NCI-H187 treated with DMSO at 0.1 percent for 48 hours (cell line): ENCODE measurements at places on chromosomes 16 and 17.
A peak's percentile ranks its signal among the peaks of the same experiment; 100 is the strongest.

DNA sequence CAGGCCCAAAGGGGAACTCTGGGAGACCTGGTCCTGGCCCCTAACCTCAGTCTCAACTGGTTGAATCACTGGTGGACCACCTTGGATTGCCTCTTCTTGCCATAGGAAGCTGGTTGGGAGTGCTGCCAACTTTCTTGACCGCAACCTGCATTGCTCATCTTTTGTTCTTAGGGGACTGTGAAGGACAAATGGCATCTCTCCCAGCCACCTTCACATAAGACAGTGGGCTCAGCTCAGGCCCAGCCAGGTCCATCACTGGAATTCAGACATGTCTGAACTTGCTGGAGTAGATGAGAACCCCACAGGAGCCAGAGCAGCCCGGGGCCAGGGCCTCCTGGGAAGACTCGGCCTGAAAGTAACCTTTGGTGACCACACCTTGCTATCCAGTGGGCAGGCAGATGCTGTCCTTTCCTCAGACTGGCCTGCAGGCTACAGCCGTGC lies 18.8 kb downstream of the ADORA2B start:
- no peak for DNase-seq

- peak; percentile 19 for DNase-seq
Observed at GRCh38 chr16:361872-362701, 8.3 kb downstream of the MRPL28 start.

DNA sequence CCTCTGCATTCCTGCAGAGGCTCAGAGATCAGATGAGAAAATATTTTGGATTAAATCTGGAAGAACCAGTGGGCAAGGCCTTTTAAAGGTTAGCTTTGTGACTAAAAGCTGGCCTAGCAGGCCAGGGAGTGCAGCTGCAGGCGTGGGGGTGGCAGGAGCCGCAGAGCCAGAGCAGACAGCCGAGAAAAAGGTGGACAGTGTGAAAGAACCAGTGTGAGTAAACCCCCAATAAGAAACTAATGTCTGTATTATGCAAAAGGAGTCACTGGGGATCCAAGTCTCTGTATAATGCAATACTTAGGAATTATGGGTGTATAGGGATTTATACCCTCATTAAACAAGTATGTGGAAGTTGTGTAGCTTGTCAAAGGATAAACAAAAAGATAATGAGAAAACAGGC lies 21.4 kb upstream of the SPACA3 start:
- DNase-seq: no peak

- no peak for DNase-seq
Observed at GRCh38 chr16:72824027-72824426, 223.9 kb downstream of the ZFHX3 start.

DNA sequence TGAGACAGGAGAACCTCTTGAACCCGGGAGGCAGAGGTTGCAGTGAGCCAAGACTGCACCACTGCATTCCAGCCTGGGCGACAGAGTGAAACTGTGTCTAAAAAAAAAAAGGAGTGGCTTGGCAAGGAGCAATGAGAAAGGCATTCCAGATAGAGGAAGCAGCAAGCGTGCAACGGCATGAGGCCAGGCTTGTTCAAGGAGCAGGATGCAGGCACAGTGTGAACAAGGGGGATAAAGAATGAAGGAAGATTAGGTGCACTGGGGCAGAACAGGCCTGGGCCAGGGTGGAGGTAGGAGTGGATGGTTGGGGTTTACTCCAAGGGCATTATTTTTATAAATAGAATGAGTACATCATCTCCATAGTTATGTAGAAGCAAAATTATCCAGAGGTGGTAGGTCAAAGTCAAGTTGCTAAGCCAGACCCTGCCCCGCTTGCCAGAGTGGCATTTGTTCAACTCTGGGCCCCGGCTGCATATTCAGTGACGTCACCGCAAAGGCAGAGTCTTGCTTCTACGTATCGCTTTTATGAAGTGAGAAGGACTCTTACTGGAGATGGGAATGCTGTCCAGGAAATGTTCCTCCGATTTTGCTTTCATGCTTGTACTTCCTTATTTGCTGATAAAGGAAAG lies 100.2 kb downstream of the KATNIP start:
- DNase-seq: no peak

GRCh38 chr16:11994143-11995119 lies 17.9 kb downstream of the SNX29 start:
- DNase-seq: no peak

DNA sequence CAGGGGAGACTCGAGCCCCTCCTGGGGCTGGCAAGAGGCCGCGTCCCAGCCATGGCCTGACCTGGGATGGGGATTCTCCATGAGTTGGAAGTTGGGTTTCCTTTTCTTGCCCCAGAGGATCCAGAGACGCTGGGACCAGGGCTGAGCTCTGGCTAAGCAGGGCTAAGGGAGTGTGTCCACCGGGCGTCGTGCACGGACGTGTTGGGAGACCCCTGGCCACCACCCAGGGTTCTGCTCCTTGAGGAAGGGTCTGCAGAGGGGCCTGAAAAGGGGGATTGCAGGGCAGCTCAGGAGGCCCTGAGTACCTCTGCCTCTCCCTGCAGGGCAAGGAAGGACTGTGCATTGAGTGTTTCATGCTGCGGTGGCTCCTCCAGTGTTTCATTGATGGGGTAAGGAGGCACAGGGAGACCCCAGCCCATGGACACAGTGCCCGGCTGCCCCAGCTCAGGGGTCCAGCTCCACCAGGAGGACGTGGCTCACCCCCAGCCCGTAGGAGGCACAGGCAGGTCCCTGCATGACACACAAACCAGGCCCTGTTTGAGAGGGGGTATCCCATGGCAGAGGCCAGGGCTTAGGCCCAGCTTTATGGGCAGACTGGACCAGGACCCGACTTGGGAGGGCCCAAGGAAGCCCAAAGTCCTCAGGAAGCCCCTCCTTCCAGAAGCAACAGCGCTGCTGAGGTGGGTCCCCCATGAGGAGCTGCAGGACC lies 47.5 kb downstream of the USP22 start:
- no peak for DNase-seq

DNA sequence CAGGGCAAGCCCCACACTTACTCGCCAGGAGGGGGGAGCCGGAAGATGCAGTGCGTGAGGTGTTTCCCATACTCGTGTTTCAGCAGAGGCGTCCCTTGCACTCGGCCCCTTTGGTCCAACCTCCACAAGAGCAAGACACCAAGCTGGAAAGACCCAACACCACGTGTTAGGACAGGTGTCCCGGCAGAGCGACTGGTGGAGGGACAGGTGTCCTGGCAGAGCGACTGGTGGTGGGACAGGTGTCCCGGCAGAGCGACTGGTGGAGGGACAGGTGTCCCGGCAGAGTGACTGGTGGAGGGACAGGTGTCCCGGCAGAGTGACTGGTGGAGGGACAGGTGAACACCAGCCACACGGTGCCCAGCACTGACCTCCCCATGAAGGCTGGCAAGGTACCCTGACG lies 19.4 kb downstream of the IFT140 start:
- DNase-seq: no peak

DNA sequence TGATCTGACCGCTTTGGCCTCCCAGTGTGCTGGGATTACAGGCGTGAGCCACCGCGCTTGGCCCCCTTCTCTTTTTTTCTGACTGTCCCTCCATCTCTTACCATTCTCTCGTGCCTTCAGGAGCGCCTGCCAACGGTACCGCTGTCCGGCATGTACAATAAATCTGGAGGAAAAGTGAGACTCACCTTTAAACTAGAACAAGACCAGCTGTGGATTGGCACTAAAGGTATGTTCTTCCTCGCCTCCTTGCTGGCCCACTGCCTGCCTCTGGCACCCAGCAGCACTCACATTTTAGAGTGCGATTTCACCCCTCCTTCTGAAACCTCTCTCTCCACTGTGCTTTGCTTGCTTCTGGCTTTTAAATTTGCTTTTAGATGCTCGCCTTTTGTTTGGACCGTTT lies 5.0 kb downstream of the UBFD1 start:
- no peak for DNase-seq

- DNase-seq: no peak
Observed at GRCh38 chr17:77516902-77517301, 376.1 kb downstream of the SEC14L1 start.

GRCh38 chr16:71826533-71827017 lies 17.9 kb upstream of the AP1G1 start:
- no peak for DNase-seq

GRCh38 chr17:75313941-75314551 lies 24.8 kb upstream of the SLC25A19 start:
- DNase-seq: no peak

DNA sequence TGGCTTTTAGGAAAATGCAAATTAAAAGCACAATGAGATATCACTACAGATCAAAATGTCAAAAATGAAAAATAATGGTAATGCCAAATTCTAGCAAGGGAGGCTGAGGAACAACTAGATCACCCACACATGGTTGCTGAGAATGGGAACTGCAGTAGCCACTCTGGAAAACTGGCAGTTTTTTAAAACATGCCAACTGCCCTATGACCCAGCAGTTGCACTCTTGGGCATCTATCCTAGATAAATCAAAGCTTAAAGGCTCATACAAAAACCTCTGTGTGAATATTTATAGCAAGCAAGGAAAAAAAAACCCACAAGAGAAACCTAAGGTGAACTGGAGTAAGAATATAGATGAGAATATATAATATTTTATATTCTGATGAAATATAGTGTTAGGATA lies 104.3 kb downstream of the PRKCB start:
- no peak for DNase-seq

DNA sequence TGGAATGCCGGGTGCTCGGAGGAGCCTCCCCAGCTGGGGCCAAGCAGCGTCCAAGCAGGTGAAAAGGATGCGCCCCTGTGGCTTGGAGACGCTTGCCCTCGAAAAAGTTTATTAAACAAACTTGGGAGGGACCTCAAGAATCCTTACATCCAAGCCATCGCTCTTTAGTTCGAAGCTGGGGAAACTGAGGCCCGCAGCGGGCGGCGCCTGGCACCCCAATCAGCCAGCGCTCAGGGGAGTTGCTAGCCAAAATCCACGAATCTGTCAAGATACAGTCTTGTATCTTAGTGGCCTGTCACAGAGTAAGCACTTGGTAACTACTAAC lies 553 bp upstream of the B9D1 start:
- DNase-seq: no peak

- DNase-seq: no peak
Observed at GRCh38 chr17:80125656-80126448, 21.1 kb downstream of the EIF4A3 start.

DNA sequence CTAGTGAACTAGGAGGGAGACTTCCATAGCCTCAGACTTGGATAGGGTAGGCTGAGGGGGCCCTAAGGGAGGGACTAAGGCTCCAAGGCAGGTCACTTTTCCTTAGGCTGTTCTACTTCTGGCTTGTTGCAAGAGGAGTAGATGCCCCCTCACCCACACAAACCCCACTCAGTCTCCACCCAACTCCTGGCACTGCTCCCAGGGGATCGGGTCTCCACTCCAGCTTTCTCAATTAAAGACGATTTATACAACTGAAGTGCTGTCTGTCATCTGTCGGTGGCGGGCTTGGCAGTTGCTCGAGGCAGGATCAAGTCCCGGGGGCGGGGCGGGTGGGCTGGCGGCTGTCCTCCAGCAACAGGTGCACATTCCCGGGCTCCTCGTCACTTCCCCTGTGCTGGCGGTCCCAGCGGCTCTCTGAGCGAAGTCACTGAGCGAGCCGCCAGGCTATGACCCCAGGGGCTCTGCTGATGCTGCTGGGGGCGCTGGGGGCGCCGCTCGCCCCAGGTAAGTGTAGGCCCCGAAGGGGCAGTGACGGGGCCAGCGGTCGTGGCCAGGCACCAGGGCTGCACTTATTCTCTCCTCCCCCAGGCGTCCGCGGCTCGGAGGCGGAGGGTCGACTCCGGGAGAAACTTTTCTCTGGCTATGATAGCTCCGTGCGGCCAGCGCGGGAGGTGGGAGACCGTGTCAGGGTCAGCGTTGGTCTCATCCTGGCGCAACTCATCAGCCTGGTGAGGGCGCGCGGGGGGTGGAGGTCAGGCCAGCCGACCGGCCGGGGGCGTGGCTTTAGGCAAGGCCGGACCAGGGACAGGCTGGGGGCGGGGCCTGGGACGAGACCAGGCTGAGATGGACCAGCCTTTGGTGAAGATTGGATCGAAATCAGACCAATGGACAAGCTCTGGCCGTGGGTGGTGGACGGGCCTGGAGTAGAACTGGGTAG lies at the start of gene CHRNB1:
TSS of gene CHRNB1 (plus strand) at position 380 of the 937 bp plus-strand sequence. CDS start at position 447, 67 bp downstream.
- DNase-seq: no peak
